Fibroblast of skin of right biceps (primary cell): ENCODE measurements at places on chromosomes 11 and 22.

DNA sequence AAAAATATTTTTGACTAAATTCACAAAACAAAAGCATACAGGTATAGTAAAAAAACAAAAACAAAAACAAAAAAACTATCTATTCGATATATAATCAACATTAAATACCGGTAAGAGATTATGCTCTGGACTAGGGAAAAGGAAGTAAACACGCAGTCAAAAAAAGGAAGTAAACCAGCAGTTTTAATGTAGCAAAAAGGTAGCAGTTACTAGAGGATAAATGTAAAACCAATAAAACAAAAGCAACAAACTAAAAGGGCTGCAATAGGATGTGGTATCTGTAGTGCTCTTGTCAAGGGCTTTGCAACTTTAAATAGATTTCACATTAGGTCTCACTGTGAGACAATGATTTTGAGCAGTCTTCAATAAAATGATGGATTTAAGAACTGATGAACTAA, 2.4 kb downstream of the TRIM22 start:
- DNase-seq, result no peak

DNA sequence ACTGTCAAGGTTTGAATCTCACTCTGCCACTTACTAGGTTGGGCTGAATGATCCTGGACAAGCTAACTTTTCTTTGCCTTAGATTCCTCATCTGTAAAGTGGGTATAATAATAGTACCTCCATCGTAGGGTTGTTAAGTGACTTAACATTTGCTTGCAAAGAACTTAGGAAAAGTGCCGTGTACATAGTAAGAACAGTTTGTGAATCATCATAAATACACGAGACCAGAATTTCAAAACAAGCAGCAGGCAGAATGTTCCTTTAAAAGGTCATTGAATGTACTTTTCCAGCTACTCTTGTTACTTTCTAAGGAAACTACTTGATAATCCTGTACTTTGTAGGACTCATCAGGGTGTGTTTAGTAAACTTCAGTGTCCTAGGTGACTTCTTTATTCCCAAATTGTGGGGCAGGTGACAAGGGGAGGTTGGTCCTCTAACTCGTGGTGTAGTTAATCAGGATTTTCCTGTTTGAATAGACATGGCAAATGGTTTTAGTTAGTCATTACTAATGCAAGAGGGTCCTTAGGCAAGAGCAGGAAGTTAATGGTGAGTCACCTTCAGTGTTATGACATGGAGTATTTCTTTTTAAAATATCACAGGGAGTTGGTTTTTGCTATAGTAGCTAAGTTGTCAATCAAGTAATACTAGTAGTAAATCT, 67.9 kb downstream of the YAP1 start:
- peak; percentile 90 for DNase-seq

- DNase-seq, result peak; percentile 69
Measured at GRCh38 chr11:66579017-66579606, 10.7 kb upstream of the CTSF start.

- DNase-seq, result no peak
Measured at GRCh38 chr11:115873813-115874212, 369.6 kb upstream of the CADM1 start.

DNA sequence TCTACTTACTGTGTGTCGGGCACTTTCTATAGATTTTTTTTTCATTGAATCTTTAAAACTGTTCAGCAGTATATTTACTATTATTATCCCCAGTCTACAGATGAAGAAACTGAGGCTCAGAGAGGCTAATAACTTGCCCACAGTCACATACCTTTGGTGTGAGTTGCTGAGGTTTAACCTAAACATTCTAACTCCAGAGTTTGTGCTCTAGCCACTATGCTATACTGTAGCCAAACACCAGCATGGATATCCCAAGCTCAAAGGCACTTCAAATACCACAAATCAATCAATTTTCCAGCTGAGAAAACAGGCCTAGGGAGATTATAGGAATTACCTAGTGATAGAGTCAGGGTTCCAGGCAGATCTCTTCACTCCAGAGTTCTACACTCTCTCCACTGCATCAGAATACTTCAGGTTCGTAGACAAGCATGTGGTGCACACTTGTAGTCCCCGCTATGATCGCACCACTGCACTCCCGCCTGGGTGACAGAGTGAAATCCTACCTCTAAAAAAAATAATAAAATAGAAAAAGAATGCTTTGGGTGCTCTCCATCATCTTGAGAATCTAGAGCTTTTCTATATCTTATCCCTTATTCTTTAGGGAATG, 20.4 kb upstream of the UPB1 start:
- DNase-seq, result peak; percentile 62

- no peak for DNase-seq
Measured at GRCh38 chr11:15206791-15207190, 92.1 kb downstream of the INSC start.

DNA sequence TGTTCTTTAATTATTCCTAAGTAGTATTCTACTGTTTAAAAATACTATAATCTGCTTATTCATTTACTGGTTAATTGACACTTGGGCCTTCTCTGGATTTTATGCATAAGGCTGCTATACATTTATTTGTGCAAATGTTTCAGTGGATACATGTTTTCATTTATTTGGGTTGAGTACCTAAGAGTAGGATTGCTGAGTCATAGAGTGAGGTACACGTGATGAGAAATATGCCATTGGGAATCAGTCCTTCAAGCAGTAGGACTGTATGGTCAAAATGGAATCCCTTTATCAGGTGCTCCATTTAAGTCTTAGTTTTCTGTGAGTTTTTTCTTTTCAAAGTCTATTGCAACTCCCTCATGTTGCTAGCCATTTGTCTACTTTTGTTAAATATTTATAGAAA, 275.2 kb upstream of the SORL1-AS1 start:
- no peak for DNase-seq

DNA sequence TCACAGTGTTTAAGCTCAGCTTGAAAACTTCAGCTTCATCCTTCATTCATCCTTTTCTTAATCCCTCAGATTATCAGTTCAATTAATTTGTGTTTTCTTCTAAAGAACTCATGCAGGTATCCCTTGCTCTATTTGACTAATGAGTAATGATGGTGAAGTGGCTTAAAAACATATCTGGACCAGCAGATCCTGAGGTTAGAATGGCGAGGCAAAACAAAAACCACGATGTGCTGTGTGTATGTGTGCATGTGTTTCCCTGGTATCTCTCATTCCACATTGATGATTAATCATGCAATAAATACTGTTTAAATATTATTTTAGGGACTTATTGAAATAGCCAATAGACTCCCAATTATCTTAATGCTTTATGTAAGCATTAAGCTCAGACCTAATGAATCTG, 437.0 kb downstream of the DYNC2H1 start:
- DNase-seq, result peak; percentile 63

DNA sequence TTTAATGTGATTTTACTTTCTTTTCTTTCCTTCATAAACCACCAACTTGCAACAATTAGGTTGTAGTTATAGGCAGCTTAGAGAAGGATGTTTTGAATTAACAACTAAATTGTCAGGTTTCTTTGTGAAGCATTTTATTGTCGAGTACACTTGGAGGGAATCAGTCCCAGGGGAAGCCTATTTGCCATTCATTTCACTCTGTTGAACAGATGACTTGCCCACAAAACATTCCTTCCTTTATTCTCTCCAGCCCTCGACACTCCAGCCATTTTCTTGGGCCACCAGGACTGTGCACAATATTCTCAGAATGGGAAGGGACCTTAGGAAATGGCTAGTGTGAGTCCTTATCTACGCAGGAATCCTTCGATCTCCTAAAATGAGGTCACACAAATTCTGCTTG, 620.6 kb downstream of the SOX6 start:
- DNase-seq, result no peak

DNA sequence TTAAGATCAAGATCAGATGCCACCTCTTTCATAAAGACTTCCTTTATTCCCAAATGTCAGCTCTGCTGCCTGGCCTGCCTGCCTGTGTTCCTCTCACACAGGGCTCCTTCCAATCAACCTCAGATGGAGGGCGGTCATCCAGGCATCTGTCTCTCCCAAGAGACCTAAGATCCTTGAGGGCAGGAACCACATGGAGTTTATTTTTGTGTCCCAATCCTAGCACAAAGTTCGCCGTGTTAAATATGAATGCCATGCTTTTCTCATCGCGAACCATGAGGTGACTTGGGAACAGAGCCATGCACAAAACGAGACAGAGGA, 72.7 kb upstream of the ARFGAP3 start:
- no peak for DNase-seq

GRCh38 chr11:120713296-120713695, 201.7 kb downstream of the GRIK4 start:
- DNase-seq, result no peak

DNA sequence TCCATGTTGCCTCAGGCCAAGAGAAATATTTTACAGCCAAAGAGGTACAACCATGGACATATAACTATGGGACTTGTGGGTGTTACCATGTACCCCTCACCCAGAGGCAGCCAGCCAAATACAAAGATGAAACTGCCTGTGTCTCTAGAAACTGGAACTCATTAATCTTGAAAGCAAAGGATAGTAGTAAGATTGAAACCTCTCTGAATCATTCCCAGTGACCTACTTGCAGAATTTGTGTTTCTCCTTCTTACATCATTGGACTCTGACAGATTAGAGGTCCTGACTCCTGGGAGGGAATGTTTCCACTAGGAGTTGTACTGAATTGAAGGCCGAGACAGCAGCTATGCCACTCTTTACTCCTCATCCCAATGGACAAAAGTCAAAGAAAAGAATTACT, 257.4 kb upstream of the UBASH3B start:
- peak; percentile 52 for DNase-seq

GRCh38 chr22:32158712-32159533, at the start of gene C22orf42:
C22orf42 (minus strand) TSS chr22:32159303; CDS start chr22:32159215, 88 bp downstream.
- DNase-seq, result no peak

GRCh38 chr11:29564486-29564885, 452.3 kb downstream of the KCNA4 start:
- no peak for DNase-seq

- DNase-seq, result peak; percentile 55
Measured at GRCh38 chr22:21761086-21761485, 25.5 kb upstream of the YPEL1 start.

DNA sequence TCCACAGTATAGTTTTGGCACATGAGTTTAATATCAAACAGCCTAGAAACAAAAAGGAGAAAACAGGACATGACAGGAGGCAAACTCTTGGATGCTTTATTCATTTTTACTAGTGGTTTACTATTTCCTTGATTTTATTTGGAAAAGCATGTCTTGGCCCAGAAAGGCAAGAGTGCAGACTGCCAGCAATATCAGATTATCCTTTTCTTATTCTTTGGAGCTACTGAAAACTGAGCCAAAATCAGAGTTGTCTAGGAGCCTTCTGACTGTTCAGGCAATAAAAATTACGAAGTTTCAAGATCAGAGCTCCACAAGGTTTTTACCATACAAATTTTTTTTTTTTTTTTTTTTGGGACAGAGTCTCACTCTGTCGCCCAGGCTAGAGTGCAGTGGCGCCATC, 16.0 kb downstream of the CELF1 start:
- DNase-seq, result no peak

DNA sequence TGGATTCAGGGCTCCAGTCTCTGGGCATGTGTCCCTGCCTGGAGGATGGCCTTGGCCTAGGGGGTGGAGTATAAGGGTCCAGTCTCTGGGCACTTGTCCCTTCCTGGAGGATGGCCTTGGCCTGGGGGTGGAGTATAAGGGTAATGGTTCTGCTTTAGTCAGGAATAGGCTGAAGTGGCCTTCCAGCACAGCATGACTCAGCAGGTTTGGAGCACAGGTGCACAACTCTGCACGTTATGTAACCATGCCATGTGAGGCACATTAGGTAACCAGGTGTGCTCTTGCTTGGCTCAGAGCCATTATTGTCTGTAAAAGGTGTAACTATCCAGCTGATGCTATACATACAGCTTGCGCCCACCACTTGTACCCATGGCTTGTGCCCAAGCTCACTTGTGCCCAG, 48.4 kb upstream of the POLD3 start:
- DNase-seq, result no peak

- DNase-seq, result peak; percentile 57
Measured at GRCh38 chr11:102989379-102990047, 34.0 kb upstream of the MMP13 start.

GRCh38 chr11:35593143-35593542, 25.1 kb upstream of the FJX1 start:
- DNase-seq, result peak; percentile 90

DNA sequence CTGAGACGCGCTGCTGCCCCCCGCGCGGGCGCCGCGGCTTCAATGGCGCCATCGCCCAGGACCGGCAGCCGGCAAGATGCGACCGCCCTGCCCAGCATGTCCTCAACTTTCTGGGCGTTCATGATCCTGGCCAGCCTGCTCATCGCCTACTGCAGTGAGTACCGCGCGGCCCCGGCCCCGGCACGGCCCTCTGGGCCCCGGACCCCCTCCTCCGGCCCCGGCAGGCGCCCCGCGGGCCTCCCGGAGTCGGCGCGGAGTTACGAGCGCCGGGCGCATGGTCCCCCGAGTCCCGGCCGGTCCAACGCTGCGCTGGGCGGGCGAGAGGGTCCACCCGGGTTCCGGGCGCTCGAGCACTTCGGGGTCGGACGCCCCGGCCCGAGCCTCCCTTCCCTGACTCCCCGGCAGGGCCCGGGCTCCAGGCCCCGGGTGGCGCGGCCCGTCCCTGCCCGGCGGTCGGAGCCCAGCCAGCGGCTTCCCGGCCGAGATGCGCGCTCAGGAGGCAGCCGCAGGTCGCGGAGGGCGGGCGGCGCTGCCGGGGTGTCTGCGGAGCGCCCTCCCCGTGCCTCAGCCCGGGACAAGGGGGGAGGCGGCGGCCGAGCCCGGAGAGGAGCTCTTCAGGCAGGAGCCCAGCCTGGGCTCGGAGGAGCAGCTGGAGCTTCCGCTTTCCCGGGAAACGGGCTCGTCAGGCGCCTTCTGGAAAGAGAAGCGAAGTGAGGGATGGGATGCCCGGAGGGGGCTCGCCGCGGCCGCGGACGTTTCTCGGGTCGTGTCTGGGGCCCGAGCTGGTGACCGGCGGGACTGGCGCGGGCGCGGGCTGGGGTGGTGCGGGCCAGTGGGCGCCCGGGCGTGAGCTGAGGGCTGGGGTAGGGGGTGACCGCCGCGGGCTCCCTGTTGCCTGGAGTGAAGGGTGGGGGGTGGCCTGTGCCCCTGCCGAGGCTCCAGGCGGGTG, 1337.8 kb downstream of the BRD1 start:
- peak; percentile 49 for DNase-seq

DNA sequence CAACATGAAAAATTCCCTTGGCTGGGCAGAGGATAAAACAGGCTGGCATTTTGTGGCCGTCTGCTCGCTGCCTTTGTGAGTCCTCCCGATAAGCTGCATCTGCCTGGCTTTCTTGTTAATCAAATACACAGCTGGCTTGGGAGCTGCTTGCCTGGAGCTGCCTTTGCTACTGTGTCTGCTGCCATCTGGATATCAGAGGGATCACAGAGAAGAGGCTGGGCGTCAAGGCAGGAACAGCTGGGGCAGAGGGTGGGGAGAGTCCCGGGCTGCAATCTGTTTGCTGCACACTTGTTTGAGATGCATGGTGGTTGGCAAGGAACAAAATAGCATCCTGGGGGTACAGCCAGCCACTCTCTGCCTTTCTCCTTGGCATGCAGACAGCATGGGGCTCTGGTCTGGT, 36.0 kb downstream of the COMMD9 start:
- DNase-seq, result no peak

GRCh38 chr11:10319702-10320558, 15.1 kb downstream of the ADM start:
- DNase-seq, result no peak
